ENCODE measurements at places on chromosomes 7 and 10.

DNA sequence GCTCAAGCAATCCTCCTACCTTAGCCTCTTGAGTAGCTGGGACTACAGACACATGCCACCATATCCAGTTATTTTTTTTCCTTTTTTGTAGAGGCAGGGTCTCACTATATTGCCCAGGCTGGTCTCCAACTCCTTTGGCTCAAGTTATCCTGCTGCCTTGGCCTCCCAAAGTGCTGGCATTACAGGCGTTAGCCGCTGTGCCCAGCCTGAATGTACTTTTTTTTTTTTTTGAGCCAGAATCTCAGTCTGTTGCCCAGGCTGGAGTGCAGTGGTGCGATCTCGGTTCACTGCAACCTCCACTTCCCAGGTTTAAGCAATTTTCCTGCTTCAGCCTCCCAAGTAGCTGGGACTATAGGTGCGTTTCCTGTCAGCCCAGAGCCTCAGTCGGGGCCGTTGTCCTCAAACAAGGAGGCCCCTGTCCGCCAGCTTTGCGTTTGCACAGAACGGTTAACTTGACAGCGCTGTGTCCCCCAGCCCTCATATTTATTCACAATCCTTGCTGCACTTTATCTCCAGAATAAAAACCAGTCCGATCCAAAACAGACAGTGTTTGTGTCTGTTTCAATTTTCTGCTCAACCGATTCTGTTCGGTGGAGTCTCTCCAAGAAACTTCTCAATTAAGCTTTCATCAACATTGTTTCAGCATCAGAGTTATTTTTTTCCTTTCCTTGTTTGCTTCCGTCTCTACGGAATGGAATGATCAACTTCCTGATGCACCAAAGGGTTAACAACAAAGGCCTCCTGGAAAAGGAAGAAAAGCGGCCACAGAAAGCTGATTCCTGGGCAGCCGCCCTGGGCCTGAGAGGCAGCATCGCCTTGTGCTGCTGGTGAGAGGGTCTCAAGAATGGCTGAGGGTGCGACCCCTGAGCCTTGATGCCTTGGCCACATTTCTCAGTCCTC, 64.5 kb downstream of the PDIA4 start:
- DNase-seq: peak; percentile 37

DNA sequence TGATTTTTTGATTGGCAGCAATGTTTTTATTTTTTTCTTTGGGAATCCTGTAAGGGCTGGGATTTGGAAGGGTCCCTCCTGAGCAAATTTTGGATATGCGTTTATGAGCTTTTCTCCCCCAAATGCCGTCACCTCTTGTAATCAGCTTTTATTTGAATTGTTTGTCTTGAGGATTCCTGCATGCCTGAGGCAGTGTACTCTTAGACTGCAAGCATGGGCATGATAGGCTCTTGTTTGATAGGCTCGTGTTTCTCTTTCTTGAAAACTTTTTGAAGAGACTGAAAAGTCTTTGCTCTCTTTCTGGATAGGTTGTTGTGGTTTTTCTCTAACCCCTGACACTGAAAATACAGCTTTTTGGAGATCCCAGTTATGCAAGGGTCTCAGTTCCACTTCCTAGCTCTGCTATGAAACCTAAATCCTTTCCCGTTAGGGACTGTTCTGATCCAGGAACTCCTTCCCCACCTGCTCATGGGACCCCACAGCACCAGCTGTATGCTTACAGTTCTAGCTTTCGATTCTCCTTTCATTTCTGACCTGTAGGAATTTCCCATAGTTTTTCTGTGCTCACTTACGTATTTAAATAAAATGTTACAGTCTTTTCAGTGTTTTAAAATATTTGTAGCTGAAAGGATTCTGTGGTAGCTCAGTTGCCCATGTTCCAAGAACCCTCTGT, 17.2 kb downstream of the TSPAN13 start:
- DNase-seq: no peak

- no peak for DNase-seq
These were observed 91.0 kb upstream of the GPR26 start for GRCh38 chr10:123575105-123575504.

DNA sequence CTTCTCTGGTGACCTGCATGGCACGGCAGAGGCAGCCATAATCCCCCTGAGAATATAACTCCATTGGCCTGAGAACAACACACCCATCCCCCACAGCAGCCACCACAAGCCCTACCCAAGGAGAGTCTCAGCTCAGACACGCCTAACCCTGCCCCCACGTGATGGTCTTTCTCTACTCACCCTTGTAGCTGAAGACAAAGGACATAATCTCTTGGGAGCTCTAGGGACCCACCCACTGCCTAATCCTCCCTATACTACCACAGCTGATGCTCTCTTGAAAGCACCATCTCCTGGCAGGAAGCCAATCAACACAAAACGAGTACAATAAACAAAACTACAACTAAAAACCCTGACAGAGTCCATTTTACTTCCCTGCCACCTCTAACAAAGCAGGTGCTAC, 30.7 kb upstream of the HPSE2 start:
- DNase-seq: peak; percentile 2

DNA sequence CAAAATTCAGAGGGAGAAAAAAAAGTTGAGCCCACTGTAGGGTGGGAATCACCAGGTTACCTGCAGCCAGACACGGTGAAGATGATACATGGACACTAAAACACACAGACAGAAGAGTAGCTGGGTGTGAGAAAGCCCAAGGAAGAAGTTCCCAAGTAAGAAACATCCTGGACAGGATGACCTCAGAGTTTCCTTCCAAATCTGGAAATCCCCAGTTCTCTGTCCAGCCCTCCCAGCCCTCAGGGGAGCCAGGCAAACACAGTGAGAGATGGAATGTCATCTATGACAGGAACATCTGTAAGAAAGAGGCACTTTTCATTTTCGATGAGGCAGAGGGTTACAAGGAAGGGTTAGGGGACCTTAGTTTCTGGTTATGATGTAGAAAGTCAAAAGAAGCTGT, 125.1 kb upstream of the LYZL1 start:
- no peak for DNase-seq

- no peak for DNase-seq
These were observed 178.7 kb downstream of the TNS3 start for GRCh38 chr7:47402941-47403866.

GRCh38 chr10:100468978-100469377, 6.2 kb downstream of the WNT8B start:
- DNase-seq: no peak

DNA sequence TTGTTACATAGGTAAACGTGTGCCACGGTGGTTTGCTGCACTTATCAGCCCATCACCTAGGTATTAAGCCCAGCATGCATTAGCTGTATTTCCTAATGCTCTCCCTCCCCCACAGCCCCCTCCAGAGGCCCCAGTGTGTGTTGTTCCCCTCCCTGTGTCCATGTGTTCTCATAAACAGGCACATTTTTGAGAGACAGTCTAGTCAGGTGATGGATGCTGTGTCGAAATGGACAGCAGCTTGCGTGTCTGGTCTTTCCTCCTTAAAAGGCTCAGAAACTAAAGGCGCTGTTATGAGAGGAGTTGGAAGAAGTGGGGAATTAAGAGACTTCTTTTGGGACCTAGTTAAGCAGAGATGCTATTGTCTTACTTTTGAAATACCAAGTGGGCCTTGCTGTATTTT, 296.0 kb downstream of the BBS9 start:
- no peak for DNase-seq

- no peak for DNase-seq
These were observed 61.5 kb downstream of the CUX1 start for GRCh38 chr7:101878938-101879337.

DNA sequence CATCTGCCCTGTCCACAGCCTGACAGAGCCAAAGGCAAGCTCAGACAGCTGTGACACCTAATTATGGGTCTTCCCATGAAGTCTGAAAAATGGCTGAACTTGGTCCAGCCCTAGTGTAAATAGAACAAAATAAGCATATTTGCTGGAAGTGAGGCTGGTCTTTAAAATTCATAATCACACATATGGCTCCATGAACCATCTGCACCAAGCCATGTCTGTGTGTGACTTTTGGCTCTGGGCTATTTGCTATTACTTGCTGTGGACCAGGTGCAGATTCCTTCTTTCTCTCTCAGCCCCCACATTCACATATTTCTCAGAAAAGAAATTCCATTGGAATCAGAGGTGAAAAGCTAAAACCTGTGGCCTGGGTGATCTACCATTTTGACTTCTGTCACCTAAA, 175.9 kb downstream of the PDE1C start:
- no peak for DNase-seq

DNA sequence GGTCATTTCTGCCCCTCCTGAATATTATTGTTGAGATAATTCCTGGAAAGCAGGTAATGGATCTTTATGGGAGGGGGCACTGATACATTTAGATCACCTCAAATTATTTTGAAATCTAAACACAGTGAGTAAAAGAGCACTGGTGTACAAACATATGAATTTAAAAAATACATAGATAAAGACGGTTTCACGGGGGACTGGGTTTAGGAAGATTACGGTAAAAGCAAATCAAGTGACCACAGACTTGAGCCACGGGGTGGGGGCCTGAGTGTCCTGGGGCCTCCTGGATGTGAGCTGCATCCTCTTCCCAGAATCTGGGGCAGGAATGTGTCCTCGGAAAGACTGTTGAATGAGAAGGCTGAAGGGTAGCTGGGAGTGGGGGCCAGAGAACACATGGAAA, 219.1 kb upstream of the KLF6 start:
- no peak for DNase-seq

DNA sequence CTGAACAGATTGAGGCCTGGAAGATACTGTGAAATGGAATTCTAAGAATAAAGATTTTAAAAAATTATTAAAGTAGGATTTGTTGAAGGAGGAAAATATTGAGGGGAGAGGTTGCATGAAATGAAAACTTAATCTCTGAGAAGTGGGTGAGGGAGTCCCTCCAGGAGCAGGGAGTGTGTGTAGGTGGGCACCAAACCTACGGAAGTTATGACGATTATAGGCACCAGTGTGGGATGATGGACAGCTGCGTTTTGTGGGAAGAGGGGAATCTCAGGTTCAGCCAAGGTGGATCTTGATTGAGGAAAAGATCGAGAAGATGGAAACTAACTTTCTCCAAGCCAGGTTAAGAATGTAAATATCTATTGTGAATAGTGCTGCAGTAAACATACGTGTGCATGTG, 246.4 kb downstream of the CCDC3 start:
- DNase-seq: no peak

DNA sequence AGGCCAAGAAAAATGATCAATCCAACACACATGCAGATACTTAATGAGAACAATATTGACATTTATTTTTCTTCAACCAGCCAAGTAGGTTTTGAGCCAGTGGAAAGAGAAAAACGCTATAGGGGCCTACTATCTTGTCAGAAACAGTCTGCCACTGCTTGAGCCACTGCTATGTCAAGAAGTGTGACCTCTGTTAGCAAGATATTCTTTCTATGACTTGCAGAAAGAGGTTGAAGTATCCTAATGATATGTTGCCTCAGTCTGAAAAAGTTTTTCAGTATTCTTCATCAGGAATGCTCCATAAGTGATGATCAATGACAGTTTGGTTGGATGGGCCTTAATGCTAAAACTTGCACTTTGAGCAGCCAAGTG, 328.4 kb upstream of the KCND2 start:
- no peak for DNase-seq

DNA sequence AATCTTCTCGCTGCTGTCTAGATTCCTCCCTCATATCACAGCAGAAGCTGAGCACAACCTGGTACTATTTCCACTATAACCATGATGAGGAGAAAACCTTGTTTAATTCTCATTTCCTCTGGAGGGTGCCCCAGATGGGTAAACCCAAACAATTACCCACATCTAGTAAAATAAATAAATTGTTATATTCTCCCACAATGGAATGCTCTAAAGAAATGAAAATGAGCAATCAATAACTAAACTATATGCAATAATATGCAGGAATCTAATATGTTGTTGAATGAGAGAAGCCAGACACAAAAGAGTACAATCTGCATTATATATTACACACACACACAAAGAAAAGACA, 37.0 kb downstream of the SGMS1 start:
- DNase-seq: no peak

DNA sequence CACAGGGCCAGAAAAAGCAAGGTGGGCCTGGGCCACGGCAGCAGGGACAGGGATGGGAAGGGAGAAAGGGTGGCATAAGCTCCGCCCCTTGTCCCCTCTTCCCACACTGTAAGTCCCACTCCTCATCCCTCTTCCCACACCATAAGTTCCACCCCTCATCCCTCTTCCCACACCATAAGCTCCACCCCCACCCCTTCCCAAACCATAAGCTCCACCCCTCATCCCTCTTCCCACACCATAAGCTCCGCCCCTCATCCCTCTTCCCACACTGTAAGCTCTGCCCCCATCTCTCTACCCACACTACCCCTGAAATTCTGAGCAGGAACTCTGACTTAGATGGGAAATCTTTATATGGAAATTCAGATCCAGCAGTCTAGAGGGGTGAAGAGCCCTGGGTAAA, 55.7 kb downstream of the HSPA12A start:
- DNase-seq: no peak

- DNase-seq: no peak
These were observed 129.2 kb downstream of the SORBS1 start for GRCh38 chr10:95431900-95432342.

DNA sequence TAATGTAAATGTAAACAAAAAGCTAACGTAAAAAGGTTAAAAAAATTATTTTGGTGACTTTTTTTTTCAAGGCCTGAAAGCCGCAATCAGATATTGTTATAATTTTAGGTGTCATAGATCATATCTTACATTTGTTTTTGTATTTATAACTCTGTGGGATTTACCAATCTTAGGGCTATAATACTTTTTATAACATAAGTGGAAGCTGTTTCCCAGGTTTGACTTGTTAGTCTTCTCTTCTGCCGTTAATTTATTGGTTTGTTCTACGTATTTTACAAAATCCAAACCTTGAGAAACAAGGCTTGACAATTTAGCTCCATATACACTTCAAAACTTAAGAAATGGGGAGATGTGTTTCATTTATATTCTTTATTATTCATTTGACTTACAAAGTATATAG, 119.4 kb downstream of the EVX1 start:
- DNase-seq: no peak

DNA sequence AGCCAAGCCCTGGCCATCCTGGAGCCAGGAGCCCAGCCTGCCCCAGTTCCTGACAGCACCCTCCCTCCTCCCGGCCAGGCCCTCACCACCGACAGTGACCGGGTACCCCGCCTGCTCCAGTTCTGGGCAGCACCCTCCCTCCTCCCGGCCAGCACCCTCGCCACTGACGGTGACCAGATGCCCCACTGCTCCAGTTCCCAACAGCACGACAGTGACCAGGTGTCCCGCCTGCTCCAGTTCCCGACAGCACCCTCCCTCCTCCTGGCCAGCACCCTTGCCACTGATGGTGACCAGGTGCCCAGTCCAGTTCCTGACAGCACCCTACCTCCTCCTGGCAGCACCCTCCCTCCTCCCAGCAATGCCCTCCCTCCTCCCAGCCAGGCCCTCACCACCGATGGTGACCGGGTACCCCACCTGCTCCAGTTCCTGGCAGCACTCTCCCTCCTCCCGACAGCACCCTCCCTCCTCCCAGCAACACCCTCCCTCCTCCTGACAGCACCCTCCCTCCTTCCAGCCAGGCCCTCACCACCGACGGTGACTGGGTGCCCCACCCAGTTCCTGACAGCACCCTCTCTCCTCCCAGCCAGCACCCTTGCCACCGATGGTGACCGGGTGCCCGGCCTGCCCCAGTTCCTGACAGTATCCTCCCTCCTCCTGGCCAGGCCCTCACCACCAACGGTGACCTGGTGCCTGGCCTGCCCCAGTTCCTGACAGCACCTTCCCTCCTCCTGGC, 40.3 kb downstream of the VIPR2 start:
- no peak for DNase-seq
